ENCODE measurements at places on chromosomes 5 and 9.

DNA sequence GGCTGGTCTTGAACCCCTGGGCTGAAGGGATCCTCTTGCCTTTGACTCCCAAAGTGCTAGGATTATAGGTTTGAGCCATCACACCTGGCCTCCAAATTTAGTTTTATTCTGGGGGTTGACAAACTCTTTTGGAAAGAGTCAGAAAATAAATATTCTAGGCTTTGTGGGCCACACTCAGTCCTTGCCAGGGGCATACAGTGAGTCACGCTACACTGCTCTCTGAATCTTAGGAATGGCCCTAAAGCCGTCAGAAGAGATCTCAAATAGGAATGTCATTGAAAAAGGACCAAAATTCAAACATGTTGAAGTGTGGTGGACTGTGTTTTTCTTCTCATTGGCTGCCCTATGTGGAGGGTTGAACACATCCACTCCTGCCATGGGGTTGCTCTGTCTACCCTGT is 127.7 kb upstream of the BASP1 start:
- no peak for DNase-seq

- no peak for DNase-seq
Observed at GRCh38 chr9:32873131-32873530, 89.8 kb downstream of the TMEM215 start.

DNA sequence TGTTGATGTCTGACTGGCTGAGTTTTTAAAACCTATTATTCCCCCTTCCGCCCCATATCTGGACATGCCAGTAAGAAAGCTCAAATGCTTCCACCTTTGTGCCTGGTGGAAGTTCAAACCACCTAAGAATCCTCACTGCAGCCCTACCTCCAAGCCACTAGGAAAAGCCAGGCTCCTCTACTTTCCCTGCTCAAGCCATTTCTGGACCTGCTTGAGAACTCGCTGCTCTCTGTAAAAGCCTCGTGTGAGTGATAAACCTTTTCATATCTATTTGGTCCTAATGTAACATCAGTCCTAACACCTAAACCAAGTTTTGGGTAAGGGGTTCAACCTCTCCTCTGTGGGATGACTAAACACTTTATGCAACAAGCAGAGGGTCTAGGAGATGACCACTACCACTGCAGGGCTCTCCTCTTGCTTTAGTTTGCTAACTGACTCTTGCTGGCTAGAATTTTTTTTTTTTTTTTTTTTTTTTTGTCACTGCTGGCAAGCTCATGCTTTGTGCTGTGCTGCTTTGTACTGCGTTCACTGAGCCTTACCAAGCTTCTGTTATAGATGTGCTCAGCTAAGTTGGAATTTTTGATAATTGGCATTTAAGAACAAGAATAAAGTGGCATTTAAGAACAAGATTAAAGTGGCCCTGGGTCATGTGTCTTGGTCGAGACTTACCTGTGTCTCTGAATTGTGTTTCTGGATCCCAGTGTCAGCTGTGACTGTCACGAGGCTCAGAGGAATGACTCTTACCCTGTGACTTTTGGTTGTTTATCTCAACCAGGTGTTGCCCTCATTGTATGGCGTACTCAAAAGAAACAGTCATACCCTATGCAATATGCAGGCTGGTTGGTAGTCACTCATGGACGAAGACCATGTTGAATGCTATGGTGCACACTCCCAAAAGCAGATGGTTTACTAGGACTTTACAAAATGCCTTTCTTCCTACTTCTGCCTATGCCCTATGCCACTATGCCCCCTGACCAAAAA is 19.5 kb downstream of the TRIM32 start:
- DNase-seq: no peak

DNA sequence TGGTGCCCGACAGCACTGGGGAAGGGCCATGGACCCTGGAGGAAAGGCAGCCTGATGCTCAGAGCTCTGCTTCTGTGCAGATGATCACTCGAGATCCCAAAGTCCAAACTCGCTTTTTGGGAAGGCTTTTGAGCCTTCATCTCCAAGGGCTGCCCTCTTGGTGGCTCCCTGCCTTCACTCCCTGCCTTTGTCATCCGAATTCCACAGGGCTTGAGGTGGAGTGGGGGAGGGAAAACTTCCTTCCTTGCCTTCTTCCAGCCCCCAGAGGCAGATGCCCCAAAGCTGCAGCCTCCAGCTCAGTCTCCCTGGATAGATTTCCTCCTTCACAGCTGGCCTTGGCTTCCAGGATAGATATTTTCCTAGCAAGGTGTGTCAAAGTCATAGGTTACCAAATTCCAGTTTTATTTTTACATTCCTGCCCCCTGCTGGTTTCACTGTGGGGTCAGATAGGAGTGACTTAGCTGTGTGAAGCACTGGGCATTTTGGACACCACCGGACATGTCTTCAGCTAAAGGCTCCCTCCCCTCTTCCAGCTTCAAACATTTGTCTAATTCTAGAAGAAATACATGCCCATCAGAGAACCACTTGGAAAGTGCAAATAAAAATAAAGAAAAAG is 268.2 kb downstream of the HSPA4 start:
- no peak for DNase-seq

- DNase-seq: no peak
Observed at GRCh38 chr5:32098291-32098690, 75.8 kb downstream of the GOLPH3 start.

- DNase-seq: no peak
Observed at GRCh38 chr5:61823781-61824180, 482.2 kb upstream of the KIF2A start.

DNA sequence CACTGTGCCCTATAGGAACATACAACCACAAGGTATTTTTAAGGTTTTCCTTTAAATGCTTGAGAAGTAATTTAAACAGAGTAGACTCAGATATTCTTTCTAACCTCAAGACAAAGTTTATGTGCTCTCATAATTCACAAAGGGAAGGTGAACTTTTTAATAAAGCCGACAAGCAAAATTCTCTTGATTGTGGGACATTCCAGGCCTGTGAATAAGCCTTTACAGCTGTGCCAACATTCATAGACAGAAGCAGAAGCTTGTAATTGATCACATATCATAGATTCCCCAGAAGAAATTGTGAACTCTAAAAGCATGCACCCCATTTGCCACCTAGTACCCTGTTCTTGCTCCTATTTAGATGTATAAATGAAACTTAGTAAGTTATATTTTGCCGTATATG is 1107.8 kb upstream of the SEMA6A start:
- DNase-seq: no peak

DNA sequence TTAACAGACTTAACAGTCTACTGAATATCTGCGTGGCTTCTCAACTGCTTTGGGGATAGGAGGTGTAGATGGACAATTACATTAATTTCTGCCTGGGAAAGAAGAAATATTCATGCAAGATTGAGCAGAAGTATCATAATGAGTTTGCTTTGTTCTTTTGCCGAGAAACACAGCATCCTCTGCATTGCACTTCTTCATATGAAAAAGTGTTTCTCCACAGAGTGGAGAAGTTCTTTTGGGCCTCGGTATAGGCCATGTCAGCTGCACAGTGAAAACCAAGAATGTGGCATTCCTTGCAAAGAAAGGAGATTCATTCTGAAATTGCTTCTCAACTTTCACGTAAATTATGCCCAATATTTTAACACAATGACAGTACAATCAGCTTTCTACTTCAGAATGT is 17.6 kb upstream of the SNX2 start:
- DNase-seq: no peak

DNA sequence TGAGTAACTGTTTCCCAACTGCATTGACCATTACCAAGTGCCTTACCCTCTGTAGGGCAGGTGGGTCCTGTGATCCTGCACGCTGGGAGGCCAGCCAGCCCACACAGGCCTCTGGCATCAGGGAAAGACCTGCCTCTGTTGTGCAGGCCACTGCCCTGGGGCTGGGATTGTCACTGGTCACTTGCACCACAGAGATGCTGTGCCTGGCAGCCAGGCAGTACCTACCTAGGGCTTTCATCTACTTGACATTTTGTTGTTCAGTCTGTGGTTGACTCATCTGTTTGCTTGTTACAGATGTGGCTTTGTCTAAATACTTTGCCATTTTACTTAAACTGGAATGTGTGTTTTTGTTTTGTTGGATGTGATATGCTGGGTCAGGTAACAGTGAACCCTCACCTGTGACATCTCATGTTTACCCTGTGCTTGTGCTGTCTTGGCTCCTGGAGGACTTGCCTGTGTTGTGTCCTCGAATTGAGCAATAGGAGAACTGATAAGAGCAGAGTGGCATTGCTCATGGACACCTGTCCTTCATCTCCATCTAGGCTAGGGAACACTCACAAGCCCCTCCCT is 32.8 kb downstream of the SECISBP2 start:
- no peak for DNase-seq

- DNase-seq: no peak
Observed at GRCh38 chr5:56185768-56186311, 47.3 kb downstream of the ANKRD55 start.

DNA sequence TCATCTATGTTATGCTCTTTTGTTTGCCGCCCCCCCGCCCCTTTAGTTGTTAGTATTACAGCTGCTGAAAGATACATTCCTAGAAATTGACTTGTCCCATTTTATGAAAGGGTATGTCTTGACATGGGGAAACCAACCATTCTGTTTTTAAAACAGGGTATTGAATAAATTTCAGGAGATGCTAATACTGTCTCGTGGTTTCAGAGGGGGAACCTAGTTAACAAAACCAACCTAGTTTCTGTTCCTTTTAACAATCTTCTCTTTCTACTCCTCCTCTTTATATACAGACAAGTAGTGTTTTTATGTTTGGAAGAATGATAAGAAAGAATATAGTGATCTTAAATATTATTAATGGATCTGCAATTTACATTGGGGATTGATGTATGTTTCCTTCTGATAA is 3.5 kb downstream of the PIP5K1B start:
- no peak for DNase-seq

DNA sequence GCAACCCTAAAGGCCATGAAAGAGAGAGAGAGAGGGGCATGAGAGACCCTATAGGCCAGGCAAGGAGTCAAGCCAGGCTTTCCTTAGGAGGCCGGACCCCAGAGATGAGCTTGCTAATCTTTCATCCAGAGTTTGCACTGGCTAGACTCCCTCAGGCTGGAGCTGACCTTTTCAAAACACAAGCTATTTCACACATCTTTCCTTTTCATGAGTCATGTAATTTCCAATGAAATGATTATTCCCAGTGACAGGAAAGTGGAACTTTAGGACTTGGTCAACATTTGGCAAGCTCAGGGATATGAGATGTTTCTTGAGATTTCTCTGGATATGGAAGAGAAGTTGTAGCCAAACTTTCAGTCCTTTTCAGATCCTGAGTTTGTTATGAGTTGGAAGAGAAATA is 117.7 kb downstream of the TARS1 start:
- DNase-seq: no peak

DNA sequence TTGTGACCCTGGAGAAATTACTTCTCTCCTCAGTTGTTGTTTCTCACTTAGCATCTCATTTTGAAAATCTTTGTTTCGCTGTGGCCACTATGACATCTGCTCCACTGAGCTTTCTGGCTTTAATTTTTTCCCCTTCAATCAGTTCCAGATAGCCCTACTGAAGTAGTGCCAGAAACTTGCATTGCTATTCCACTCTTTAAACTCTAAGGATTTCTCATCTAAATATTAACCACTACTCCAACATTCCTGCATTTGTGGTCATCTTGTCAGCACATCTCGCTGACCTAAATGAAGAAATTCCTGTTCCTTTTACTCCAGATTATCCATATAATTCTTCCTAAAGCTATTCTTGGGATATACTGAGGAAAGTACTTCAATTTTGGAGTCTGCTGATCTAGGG is 15.3 kb upstream of the NOL6 start:
- peak; percentile 73 for DNase-seq

Data from fibroblast of skin of left biceps (primary cell).